ENCODE measurements at places on chromosomes 16 and 17. TPM values are rescaled to one million over a fixed set of nuclear protein-coding genes. Genes with fewer than 3 reads are reported as not detected.

RSAD1 gene
- total RNA-seq: 25.8 TPM

CHST5 gene
- total RNA-seq: not detected

SRR gene
- total RNA-seq: 9.1 TPM

RHBDF2 gene
- 1.4 TPM for total RNA-seq

ADAM11 gene
- 0.36 TPM for total RNA-seq

SLC16A13 gene
- total RNA-seq: 3.1 TPM

GSG1L gene
- total RNA-seq: not detected

OTOA gene
- 0.09 TPM for total RNA-seq

ZC3H7A gene
- total RNA-seq: 31.9 TPM

AATK gene
- 0.18 TPM for total RNA-seq

RCVRN gene
- not detected for total RNA-seq

ABCC6 gene
- total RNA-seq: 0.63 TPM

CHST4 gene
- total RNA-seq: not detected

CDH11 gene
- total RNA-seq: 397 TPM

IL34 gene
- 3.4 TPM for total RNA-seq

TEKT3 gene
- 0.63 TPM for total RNA-seq

KRTAP1-5 gene
- total RNA-seq: not detected

PRM3 gene
- total RNA-seq: not detected

HOXB6 gene
- total RNA-seq: 0.63 TPM

NPB gene
- 1.3 TPM for total RNA-seq

CIAO3 gene
- total RNA-seq: 20.0 TPM

ABI3 gene
- not detected for total RNA-seq

CD300A gene
- total RNA-seq: not detected

PPP1R27 gene
- total RNA-seq: not detected

TMEM238L gene
- total RNA-seq: not detected
